T-helper 17 cell (primary cell): ENCODE measurements at places on chromosomes 3 and 15. TPM values are rescaled to one million over a fixed set of nuclear protein-coding genes. Genes with fewer than 3 reads are reported as not detected.

The BLM gene
- total RNA-seq, result 8.8 TPM

The KLHL6 gene
- 35.7 TPM for total RNA-seq

The LARP6 gene
- not detected for total RNA-seq

The PRR20G gene
- not detected for total RNA-seq

The CCR3 gene
- 0.23 TPM for total RNA-seq

The RPL29 gene
- 1,359 TPM for total RNA-seq

The PIGZ gene
- total RNA-seq, result 1.5 TPM

The CLSTN2 gene
- not detected for total RNA-seq

The CKMT1A gene
- total RNA-seq, result not detected

The IL5RA gene
- 3.7 TPM for total RNA-seq

The CIP2A gene
- total RNA-seq, result 6.8 TPM

The TTC21A gene
- 12.3 TPM for total RNA-seq

The CYP8B1 gene
- total RNA-seq, result not detected

The MOBP gene
- total RNA-seq, result not detected

The WNT5A gene
- not detected for total RNA-seq

The AGBL1 gene
- total RNA-seq, result not detected

The GOLGA8S gene
- total RNA-seq, result 0.21 TPM

The CEMIP gene
- total RNA-seq, result 0.42 TPM

The NDUFB4 gene
- total RNA-seq, result 69.9 TPM

The BDH1 gene
- 20.7 TPM for total RNA-seq

The ARPP21 gene
- total RNA-seq, result not detected

The DGKG gene
- total RNA-seq, result 2.6 TPM

The MYZAP gene
- 6.2 TPM for total RNA-seq

The ALCAM gene
- total RNA-seq, result 8.4 TPM

The LRRN1 gene
- not detected for total RNA-seq

The OR5K2 gene
- total RNA-seq, result not detected

The TPRG1 gene
- total RNA-seq, result 3.1 TPM

The ACAD9 gene
- 62.4 TPM for total RNA-seq

The ANXA2 gene
- 190 TPM for total RNA-seq

The ANKDD1A gene
- total RNA-seq, result 3.0 TPM

The SYNPR gene
- not detected for total RNA-seq

The WDR73 gene
- 29.8 TPM for total RNA-seq

The CEP63 gene
- 17.0 TPM for total RNA-seq
